Neural progenitor cell (in vitro differentiated cells): ENCODE measurements at places on chromosomes 2 and 18. TPM values are rescaled to one million over a fixed set of nuclear protein-coding genes. Genes with fewer than 3 reads are reported as not detected.

DNA sequence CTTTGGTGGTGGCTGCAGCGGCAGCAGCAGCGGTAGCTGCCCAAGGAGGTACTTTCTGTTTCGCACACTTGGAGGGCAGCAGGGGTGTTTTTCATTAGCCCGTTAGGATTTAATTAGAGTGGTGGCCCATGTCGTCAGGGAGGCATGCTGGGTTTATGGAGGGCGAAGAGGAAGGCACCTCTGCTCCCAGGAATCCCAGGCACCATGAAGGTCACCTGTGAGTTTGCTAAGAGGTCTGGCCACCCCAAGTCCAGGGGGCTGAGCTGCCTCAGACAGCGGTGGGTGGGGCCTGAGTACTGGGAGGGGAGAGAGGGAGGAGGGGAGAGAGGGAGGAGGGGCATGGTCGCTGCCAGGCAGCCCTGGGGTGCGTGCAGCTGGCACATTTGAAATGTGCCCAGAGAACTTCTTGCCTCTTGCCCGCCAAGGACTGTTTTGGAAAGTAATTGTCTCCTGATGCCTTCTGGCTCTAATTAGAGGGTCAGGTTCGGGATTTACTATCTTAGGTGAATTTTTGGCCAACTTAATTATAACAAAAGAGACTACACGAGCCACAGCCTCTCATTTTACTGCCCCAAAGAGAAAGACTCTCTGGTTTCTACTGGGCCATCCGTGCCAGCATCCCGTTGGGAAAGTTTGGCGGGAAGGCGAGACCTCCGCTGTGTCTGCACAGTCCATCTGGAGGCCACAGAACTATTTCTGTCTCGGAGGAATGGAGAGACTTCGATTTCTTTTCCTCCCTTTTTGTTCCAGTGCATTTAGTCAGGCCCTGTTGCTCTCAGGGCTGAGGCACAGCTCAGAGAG lies 62.0 kb downstream of the GLI2 start:
- DNase-seq: peak; percentile 48
- no peaks in the 10 kb centered on the region for H3K36me3 ChIP-seq
- H3K27me3 ChIP-seq: no peaks in the 10 kb centered on the region
- peak overlapping the region; percentile 37 for H3K27ac ChIP-seq
- peaks cover 32% of the 10 kb centered on the region for H3K4me1 ChIP-seq

DNA sequence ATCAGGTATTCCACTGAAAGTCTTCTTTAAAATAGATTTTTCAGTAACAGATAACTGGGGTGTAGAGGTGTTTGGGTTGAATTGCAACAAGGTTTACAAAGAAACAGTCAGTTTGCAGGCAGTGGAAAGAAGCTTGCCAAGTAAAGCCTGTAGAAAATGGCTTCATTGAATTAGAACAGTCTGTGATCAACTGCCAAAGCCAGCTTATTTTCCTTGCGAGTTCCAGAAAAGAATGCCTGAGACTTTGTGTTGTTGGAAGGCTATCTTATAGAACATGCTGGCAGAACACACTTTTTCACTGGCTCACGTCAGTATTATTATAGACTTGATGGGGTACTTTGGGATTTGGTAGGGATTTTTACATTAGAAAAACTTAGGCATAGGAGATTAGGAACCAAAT lies 601.0 kb downstream of the XIRP2 start:
- no peaks in the 10 kb centered on the region for H3K36me3 ChIP-seq
- H3K27ac ChIP-seq: no peak overlapping the region
- H3K4me3 ChIP-seq: no peak overlapping the region

DNA sequence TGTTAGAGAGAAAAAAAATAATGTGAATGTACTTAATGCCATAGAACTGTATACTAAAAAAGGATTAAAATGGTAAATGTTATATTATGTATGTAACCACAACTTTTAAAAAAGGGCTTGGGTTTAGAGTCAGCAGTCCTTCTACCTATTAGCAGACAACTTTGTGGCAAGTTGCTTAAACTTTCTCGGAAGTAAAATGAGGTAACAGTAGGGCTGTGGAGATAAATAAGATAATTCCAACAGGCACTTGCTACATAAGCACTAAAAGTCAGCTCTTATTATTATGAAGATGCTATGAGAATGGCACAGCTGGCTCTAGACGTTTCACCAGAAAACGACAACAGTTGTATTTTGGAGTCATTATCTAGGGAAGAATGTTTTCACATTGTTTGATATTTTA lies 31.3 kb downstream of the AAK1 start:
- H3K4me1 ChIP-seq: no peaks in the 10 kb centered on the region
- H3K36me3 ChIP-seq: no peaks in the 10 kb centered on the region
- no peaks in the 10 kb centered on the region for H3K27me3 ChIP-seq
- no peak overlapping the region for H3K27ac ChIP-seq
- DNase-seq: no peak

DNA sequence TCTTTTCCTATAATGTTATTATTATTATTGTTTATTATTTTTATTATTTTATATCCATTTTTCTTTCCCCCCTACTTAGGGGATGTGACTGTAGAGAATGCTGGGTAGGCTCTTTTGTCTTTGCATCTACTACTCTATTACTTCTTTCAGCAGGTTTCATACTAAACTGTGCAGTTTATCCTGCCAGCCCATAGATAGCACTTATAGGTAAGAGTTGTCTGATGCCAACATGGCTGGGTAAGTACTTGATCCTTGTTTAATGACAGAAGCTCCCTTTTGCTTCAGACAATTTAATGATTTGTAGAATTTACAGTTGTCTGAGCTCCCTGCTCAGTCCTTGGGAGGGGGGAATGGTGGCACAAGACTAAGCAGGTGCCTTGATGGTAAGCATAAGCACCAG lies 262.9 kb upstream of the CDH2 start:
- no peak overlapping the region for H3K27ac ChIP-seq
- peaks cover 3% of the 10 kb centered on the region for H3K4me1 ChIP-seq
- H3K27me3 ChIP-seq: no peaks in the 10 kb centered on the region
- DNase-seq: no peak

GRCh38 chr2:10061221-10061925 lies 18.0 kb downstream of the KLF11 start:
- H3K27ac ChIP-seq: no peak overlapping the region
- H3K36me3 ChIP-seq: no peaks in the 10 kb centered on the region
- DNase-seq: no peak
- no peak overlapping the region for H3K4me3 ChIP-seq
- H3K4me1 ChIP-seq: peaks cover 20% of the 10 kb centered on the region

DNA sequence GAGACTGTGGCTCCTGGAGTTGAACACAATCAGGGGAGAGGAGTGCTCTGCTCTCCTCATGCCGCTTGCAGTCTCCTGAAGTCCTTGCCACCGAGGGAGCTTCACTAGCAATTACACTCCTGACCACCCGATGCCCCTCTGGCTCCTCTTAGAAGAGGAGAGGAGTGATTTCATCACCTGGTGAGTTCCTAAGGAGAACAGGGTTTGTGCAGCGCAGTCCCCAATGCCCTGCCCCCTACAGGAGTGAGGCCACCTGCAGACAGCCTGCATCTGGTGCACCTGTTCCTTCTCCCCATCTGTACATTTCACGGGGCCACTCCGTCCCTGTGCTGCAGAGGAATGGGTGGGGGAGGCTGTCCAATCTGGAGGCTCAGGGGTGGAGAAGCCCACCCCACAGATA lies 267.2 kb downstream of the HRH4 start:
- no peaks in the 10 kb centered on the region for H3K36me3 ChIP-seq
- H3K27me3 ChIP-seq: no peaks in the 10 kb centered on the region
- H3K4me1 ChIP-seq: peaks cover 22% of the 10 kb centered on the region
- DNase-seq: peak; percentile 32

DNA sequence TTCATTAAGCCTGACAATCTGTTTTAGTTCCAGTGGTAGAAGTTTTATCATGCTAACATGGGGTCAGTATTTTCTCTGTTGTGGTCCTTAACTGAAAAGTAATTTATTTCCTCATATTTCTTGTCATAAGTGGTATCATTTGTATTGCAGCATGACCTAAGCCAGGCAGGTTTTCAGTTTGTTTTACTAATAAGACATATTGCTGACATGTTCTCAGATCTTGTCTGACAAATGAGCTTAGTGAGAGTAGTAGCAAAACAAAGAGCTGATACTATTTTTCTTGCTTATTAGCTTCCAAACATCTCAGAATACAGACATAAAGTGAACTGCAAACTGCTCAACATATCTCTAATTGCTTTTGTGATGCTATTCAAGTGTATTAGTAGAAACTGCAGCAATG lies 293.6 kb downstream of the DSEL start:
- no peaks in the 10 kb centered on the region for H3K27me3 ChIP-seq
- H3K36me3 ChIP-seq: no peaks in the 10 kb centered on the region
- H3K27ac ChIP-seq: no peak overlapping the region

DNA sequence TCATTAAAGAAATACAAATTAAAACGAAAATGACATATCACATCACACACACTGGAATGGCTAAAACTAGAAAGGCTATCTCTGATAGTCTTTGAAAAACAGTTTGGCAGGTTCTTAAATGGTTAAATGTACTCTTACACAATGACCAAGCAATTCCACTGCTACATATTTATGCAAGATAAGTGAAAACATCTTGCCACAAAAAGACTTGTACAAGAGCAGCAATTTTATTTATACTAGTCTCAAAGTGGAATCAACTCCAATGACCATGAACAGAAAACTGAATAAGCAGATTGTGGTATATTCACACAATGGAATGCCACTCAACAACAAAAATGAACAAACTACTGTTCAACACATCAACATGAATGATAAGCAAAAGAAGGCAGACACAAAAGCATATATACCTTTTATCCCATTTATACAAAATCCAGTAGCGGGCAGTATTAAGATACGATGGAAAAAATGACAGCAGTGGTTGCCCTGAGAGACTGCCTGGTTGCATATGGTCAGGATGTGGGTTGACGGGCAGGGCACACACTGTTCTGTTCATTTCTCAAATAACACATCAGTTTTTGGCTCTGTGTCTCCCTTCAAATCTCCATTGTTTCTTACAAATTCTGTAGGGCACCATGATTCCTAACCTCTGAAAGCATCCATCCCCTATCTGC lies 25.4 kb downstream of the SP100 start:
- no peak overlapping the region for H3K4me3 ChIP-seq
- DNase-seq: no peak
- H3K4me1 ChIP-seq: no peaks in the 10 kb centered on the region
- H3K27me3 ChIP-seq: no peaks in the 10 kb centered on the region
- no peak overlapping the region for H3K27ac ChIP-seq

- no peak for DNase-seq
- no peak overlapping the region for H3K27ac ChIP-seq
- H3K36me3 ChIP-seq: no peaks in the 10 kb centered on the region
- no peaks in the 10 kb centered on the region for H3K27me3 ChIP-seq
Measured at GRCh38 chr2:150903461-150903860, 358.2 kb downstream of the RBM43 start.

- no peaks in the 10 kb centered on the region for H3K27me3 ChIP-seq
- no peak overlapping the region for H3K27ac ChIP-seq
- H3K36me3 ChIP-seq: no peaks in the 10 kb centered on the region
- no peak overlapping the region for H3K4me3 ChIP-seq
- H3K4me1 ChIP-seq: peaks cover 9% of the 10 kb centered on the region
- no peak for DNase-seq
Measured at GRCh38 chr2:128284841-128285240, 33.8 kb downstream of the HS6ST1 start.

DNA sequence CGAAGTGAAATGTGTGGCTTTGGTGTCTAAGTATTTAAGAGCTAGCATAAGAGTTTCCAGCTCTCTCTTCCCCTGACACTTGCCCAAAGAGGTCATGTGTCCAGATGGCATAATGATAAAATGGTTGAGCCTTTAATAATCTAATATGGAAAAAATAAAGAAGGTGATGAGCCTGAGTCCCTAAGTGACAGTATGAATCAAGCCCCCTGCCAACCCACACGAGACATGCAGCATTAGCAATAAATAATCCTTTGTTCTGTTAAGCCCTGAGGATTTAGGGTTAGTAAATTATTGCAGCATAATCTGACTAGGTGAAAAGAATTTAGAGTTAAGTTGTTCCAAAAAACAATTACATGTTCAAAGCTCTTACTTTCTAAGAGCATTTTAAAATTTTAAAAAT lies 217.2 kb upstream of the CCDC150 start:
- no peak overlapping the region for H3K27ac ChIP-seq
- no peak overlapping the region for H3K4me3 ChIP-seq
- no peaks in the 10 kb centered on the region for H3K36me3 ChIP-seq
- no peak for DNase-seq
- no peaks in the 10 kb centered on the region for H3K27me3 ChIP-seq
- no peaks in the 10 kb centered on the region for H3K4me1 ChIP-seq

Gene NGEF
- total RNA-seq: 3.2 and 4.3 TPM in 2 replicates

Gene SAG
- total RNA-seq: 0.03 TPM in 1 of 2 replicates, not detected in the other

Gene ANO7
- 1.8 TPM in 1 of 2 replicates, not detected in the other for total RNA-seq

Gene CPLX4
- 0.12 and 2.2 TPM in 2 replicates for total RNA-seq

Gene SCG2
- total RNA-seq: 0.04 and 0.25 TPM in 2 replicates

Gene ST3GAL5
- total RNA-seq: 9.7 and 9.9 TPM in 2 replicates
